ENCODE measurements at places on chromosomes 16 and 17.
A peak's percentile ranks its signal among the peaks of the same experiment; 100 is the strongest.

DNA sequence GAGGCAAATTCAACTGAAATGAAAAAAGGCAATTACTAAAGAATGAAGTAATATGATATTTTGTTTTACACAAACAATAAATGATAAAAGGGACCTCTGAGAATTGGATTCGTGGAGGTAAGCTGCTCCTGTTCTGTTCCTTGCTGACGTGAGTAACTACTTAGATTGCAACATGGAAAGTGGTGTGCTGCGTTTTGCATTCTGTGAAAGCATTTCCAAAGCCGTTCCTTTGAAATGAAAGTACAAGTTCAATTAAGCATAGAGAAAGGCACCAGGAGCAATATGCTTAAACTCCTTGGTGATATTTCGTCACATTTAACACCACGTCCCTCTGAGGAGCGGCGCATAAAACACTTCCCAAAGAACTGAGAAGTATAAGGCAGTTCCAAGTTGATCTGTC is 381.7 kb downstream of the UTP18 start:
- no peak for DNase-seq

GRCh38 chr17:1322014-1322428 is 42.6 kb downstream of the TRARG1 start:
- DNase-seq, result no peak

DNA sequence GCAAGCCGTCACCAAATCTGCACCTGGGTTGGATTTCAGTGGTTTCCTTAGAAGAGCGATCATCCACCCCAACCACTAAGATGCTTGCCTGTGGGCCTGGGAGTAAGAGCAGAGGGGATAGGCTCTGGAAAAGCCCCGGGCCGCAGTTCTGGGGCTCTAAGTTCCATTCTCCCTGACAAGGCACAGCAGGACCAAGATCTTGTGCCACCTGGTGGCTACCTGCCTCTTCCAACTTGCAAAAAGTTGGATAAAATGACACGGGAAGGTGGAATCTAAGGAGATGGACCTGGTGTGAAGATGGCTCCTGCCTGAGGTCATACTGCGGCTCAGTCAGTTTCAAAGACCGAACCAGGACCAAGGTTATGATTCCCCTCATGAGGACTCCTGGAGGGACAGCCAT is 42.3 kb downstream of the ABCC12 start:
- DNase-seq, result no peak

DNA sequence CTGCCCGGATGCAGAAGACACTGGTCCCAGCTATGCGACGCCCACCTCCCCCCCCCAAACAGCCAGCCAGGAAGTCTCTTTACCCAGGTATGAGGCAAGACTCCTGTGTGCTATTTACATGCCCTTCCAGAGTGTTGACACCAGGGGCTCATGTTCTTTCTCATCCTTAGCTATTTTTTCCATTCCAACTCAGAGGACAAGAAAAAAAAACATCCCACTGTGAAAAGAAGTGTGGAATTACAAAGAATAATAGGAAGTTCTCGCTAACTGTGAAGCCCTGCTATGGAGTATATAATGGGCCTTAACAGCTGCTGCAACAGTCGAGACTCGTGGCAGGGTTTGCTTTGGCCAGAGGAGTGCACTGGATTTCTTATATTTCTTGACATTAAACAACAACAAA is 584.9 kb downstream of the CDH13 start:
- DNase-seq, result no peak

DNA sequence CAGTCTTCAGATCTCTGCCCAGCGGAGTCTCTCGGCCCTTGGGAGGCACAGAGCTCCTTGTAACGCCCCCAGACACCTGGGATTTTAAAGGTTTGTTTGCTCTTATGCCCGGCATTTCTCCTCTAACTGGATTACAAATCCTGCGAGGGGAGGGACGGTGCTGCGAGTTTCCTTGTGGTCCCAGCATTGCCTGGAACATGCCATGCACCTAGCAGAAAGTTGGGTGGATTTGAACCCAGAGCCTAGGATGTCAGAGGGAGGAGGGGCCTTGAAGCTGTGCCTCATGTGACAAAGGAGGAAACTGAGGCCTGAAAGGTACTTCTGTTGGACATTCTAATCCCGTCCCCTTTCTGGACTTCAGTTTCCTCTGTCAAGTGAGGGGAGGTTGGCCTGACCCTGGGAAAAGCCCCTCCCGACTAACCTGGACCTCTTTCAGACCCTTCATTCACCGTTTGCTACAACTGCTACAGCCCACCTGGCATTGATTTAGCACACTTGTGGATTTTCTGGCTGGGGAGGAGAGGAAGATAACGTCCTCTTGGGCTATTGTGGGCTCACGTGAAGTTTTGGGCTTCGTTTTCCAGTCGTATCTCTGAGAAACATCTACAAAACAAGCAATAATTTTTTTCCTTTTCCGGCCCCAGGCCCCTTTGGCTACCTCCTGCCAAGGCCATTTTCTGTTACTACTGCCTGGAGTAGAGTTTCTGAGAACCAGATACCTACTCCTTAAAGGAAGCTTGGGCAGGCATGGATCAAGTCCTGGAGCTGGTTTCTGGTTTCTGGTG is 30.9 kb downstream of the MRC2 start:
- DNase-seq, result peak; percentile 34

GRCh38 chr17:12887088-12887487 is 97.8 kb downstream of the ARHGAP44 start:
- DNase-seq, result no peak

- DNase-seq, result no peak
These were observed 358.3 kb downstream of the SOX9 start for GRCh38 chr17:72479113-72479512.

DNA sequence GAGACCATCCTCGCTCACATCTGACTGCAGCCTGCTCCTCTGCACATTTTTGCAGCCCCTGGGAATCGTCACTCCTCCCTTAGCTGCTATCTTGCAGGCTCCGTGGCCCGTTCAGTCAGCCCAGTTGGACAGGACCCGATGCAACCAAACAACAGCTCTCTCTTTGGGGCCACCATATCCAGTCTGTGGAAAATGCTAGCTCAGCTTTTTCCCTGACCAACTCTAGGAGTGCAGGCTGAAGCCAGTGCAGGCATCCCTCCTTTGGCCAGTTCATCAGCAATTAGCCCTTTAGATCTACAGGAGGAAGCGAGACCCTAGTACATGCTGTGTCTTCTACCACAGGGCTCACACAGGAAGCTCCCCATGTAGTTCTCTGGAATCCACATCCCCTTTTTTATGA is 182.1 kb downstream of the HS3ST3A1 start:
- DNase-seq, result no peak

DNA sequence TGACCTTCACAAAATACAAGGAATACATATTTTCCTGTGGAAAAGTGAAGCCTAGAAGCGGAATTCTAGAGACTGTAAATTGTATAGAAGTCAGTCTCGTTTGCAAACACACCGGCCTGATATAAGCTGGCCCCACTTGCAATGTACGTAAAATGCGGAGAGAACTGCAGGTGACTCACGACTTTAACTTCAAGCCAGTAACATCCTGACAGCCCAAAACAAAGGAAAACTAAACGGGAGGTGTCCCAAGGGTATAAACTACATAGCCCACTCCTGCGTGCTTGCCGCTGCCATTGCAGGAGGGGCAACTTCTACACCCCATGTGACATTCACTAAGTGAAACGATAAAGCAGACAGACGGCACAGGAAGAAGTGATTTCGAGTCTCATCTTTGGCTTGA is 101.6 kb downstream of the CYTH1 start:
- no peak for DNase-seq

GRCh38 chr16:70526403-70526802 is 2.8 kb downstream of the SF3B3 start:
- no peak for DNase-seq

DNA sequence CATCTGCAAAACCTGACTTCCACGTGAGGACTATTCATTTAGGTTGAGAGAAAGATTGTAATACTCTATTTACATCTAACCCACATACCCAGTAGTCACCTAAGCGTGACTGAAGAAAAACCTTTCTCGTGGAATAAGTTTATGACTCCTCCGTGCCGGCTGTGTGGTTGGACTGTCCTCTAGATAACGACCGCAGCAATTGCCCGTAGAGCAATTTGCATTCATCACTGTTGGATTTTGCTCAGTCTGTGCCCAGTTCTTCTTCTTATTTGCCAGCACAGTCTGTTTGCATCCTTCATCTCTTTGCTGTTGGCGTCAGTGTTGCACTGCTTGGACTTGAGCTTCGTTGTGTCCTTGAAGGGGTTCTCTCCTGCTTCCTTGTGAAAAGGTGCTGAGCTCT is 131.3 kb downstream of the CYB561 start:
- no peak for DNase-seq

- DNase-seq, result no peak
These were observed 80.9 kb upstream of the ZNF423 start for GRCh38 chr16:49936791-49937190.

DNA sequence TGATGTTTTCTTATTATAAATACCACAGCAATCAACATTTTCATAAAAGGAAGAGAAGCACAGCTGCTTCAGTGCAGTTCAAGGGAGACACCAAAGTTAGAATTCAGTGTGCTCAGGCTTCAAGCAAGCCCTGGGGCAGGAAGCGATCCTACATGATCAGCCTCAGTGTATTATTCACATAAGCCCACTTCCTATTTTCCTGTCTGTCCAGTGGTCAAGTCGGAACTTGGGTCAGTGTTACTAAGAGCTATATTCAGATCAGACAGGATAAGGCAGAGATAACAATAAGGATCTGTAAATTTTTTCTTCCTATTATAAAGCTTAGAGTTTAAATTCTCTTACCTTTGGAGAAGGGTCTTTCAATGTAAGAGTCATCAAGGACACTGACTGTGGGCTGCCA is 12.9 kb downstream of the HEATR6 start:
- no peak for DNase-seq

DNA sequence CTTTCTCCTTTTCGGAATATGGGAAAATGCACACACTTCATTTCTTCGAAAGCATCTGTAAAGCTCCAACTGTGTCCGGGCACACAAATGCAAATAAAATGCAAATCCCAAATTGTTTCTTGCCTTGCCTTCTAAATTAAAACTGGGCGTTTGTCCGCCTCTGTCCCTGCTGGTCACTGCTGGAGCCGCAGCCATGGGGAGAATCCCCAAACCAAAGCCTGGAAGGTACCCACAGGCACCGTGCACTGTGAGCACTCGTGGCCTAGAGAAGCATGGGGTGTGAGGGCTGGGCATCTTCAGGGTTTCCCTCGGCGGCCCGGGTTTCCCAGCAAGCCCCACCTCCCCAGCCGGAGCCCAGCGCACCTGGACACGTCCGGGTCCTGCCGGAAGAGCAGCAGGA is 2.9 kb downstream of the SLC47A2 start:
- no peak for DNase-seq

DNA sequence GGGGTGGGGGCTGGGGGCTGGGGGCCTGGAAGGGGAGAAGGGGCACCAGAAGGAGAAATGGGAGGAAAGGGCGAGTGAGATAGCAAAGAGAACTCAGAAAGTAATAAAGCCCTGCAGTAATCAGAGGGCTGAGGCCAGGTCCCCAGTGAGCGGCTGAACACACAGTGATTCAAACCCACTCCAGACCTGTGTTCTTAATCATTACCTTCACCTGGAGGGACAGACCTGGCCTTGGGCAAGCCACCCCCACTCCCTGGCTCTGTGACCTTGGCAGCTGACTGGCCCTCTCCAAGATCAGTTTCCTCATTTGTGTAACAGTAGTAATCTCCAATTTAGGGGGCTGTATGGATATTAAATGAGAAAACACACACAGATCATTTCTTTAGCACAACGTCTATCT is 150.4 kb downstream of the WWOX start:
- no peak for DNase-seq

DNA sequence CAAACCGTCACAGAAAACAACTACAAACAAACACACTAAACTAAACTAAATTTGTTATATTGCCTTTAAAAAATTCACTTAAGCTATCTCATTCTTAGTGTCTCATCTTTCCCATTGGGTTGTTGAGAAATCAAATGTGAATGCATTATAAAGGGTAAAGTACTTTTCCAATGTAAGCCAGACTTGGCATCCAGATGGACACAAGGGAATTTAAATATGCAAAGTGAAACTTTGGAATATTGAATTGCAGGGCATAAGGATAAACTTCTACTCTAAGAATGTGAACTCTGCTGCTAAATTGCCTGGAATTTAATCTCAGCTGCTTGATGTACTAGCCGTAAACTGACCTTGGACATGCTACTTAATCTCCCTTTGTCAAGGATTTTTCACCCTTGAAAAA is 1554.6 kb downstream of the CDH8 start:
- DNase-seq, result no peak

GRCh38 chr16:48542966-48543365 is 67.0 kb downstream of the N4BP1 start:
- DNase-seq, result no peak

DNA sequence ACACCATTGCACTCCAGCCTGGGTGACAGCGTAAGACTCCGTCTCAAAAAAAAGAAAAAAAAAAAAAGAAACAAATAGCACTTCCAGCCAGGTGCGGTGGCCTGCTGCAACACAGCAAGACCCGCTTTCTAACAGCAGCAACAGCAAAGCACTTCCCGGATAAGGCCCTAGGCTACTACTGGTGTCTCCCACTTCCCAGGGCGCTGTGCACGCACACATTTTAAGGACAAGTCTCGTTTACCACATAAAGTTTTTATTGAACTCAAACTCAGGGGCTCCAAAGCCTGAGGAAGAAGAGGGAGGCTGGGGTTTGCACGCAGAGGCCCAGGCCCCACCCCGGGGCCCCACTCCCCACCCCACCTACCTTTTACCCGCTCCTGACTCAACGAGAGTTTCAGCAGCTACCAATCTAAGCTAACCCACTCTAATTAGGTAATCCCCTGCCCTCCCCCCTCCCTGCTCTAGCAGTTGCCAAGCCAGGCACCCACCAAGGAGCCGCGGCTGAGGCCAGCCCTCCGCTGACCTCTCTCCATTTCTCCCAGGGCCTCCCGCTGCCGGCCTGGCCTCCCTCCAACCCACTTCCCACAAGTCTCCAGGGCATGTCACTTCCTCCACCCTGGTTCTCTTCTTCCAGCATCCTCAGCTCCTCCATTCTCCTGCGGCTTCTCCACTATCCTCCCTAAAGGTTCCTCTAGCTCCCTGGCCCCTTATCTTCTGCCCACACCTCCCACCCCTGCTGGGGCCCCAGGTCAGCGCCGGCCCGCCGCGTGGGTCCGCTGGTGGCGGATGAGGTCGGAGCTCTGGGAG is 2.4 kb downstream of the ZNF768 start:
- no peak for DNase-seq

Measured in fibroblast of the aortic adventitia (primary cell).